ENCODE measurements at places on chromosomes 5 and 9.

GRCh38 chr5:172848419-172848818 lies 14.4 kb downstream of the ERGIC1 start:
- DNase-seq, result no peak

GRCh38 chr5:16544607-16545374 lies 72.0 kb downstream of the RETREG1 start:
- DNase-seq, result no peak

DNA sequence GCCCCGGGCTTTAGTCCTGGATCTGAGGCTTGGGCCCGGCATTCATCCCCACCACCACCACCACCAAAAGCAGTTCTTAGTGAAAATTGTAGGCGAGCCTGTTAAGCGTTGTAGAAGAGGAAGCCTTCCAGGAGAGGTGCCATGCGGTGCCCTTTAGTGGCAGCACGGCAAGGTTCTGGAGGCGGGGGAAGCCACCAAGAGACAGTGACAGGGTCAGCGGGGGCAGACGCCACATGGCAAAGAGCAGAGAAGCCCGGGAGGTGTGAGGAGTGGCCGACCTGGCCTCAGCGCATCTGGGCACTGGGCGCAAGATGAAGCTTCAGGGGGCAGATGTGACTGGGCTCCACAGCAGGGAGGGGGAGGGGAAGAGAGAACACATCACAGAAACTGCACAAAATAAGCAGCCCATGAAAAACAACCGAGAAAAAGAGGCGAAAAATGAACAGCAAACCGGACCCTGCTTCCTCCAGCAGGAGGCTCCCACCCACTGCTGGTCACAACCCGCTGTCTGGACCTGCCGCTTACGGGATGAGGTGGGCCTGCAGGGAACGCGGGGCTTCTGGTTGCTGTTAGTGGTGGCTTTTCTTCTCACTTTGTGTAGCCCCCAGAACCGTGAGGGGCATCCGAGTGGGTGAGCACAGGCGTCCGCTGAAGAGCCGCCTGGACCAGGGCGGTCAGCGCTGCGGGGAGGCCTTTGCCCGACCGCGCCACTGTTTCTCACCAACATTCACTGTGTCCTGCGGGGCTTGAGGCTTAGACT lies 4.3 kb downstream of the LRRC14B start:
- DNase-seq, result no peak

DNA sequence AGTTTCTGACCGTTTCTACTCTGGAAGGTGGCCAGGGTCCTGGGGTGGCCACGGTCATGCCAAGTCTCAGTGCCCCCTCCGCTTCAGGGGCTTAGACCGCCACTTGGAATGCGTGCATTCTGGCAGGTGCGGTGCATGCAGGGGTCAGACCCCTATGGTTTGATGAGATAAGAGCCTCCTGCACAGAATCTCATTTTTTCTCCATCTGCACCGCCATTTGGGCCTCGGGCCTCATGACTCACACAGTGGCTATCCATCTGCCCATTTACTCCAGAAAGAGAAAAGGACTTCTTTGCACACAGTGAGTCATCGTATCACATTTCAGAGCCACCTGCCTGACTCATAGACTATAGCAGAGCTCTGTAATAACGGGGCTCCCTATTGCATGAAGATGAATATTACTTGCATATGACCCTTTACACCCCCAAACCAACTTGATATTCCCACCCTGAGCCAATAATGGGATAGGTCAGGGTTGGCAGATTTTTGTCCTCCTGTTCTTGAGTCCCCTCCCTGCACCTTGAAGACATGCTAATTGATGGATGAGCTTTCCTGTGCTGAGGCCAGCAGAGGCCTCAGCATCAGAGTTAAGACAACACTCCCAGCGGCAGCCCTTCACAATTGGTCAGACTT lies 157.4 kb downstream of the NR3C1 start:
- peak; percentile 2 for DNase-seq

- no peak for DNase-seq
Measured at GRCh38 chr5:132322266-132322665, 28.1 kb downstream of the SLC22A4 start.

- DNase-seq, result no peak
Measured at GRCh38 chr5:103356350-103357091, 98.0 kb downstream of the MACIR start.

DNA sequence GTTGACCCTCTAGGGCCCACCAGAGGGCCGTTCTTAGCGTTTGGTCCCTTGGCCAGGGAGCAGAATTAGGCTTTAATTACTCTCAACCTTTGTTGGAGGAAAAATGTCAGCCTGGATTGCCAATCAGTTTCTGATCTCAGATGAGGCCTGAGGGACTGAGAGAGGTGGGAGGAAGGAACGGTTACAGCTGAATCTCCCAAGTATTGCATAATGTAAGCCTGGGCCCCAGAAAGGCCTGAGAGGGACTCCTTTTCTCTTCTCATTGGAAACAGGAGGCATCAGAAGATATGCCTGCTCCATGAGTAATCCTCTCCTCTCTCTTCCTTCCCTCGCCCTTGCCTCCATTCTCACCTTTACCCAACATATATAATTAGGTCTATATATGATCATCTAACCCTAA lies 105.7 kb downstream of the INSYN2B start:
- DNase-seq, result no peak

DNA sequence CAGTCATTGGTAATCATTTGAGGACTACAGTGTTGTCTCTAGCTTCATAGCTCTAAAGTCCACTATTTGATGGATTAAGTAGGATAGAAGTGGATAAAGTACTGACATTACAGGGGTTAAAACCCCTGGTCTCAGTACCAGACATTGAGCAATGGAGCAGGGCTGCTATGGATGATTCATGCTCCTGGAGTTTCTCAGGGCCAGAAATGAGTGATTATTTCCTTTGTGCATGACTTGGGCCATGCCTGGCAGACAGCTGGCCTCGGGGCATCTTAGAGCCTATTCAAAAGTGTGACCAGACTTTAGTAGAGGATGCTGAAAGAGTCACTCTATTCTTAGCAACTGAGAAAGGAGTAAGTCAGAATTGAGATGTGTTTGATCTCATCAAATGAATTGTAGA lies 350.7 kb upstream of the TLE4 start:
- no peak for DNase-seq

GRCh38 chr5:168457542-168457941 lies 28.7 kb upstream of the RARS1 start:
- no peak for DNase-seq

GRCh38 chr5:156327296-156327695 lies 332 bp downstream of the SGCD start:
- no peak for DNase-seq
